ENCODE measurements at places on chromosomes 11 and 22.

GRCh38 chr22:32852395-32853251 is 51.1 kb downstream of the TIMP3 start:
- no peak for DNase-seq

DNA sequence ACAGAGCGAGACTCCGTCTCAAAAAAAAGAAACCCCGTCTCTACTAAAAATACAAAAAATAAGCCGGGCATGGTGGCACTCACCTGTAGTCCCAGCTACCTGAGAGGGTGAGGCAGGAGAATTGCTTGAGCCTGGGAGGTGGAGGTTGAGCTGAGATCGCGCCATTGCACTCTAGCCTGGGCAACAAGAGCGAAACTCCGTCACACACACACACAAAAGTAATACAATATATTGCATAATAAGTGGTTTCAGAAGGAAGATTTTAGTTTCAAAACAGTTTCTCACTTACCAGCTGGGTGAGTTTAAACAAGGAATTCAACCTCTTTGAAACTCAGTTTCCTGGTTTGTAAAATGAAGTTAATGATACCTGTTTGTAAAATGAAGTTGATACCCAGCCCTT is 32.7 kb upstream of the HTR3A start:
- no peak for DNase-seq

GRCh38 chr22:27801202-27801615 is 347 bp downstream of the MN1 start:
- DNase-seq: no peak

- DNase-seq: no peak
These were observed 439.8 kb downstream of the TBC1D22A start for GRCh38 chr22:47201996-47202818.

DNA sequence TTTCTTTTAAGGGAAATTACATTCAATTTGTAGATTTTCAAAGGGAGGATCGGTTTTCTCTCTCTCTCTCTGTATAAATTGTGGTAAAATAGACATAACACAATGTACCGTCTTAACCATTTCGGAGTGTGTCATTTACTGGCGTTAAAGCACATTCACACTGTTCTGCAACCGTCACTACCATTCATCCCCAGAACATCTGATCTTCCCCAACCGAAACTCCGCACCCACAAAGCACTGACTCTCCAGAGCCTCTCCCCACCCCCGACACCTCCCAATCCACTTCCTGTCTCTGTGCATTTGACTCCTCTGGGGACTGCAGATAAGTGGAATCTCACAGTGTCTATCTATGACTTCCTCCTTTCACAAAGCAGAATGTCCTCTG is 15.9 kb upstream of the GRAMD4 start:
- no peak for DNase-seq

- DNase-seq: no peak
These were observed 601.0 kb upstream of the KIRREL3 start for GRCh38 chr11:127601578-127601977.

- no peak for DNase-seq
These were observed 8.6 kb upstream of the EMID1 start for GRCh38 chr22:29197096-29197495.

Measured in activated naive CD4-positive, alpha-beta T cell (primary cell).